IPS DF 6.9 (cell line): ENCODE measurements at places on chromosomes 4 and X.

- DNase-seq = no peak
Measured at GRCh38 chr4:22573198-22573597, 57.3 kb upstream of the ADGRA3 start.

DNA sequence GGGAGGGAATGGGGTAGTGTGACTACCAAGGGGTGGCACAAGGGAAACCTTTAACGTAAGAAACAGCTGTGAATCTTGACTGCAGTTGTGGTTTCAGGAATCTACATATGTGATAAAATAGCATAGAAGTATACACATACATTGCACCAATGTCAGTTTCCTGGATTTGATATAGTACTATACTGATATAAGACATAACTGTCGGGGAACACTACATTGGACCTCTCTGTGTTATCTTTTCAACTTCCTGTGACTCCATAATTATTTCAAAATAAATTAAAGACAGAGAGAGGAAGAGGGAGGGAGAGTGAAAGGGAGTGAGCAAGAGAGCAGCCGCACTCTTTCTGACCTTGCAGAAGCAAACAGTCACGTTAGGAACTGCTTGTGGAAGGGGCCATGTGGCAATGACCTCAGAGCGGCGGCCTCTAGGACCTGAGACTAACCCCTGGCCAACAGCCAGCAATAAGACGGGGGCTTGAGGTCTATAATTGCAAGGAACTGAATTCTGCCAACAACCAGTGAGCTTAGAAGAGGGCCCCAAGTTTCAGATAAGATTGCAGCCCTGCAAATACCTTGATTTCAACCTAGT, 47.4 kb downstream of the NALF2 start:
- DNase-seq = no peak

DNA sequence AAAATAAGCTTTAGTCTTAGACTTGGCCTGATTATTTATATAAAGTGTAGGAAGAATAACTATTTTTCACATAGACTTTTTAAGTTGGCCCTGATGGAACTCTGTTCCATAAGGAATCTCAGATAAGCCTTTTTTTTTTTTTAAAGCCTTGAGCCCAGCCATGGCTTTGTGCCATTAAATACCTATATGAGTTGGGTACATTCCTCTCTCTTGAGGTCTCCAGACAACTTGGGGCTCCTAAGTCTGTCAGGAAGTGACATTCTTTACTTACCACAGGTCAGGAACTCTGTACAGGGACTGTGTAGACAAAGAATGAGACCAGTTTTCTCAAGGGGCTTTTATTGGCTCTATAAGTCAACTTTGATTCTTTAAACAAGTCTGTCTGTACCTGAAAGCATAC, 27.1 kb upstream of the IGFBP7 start:
- DNase-seq = no peak

DNA sequence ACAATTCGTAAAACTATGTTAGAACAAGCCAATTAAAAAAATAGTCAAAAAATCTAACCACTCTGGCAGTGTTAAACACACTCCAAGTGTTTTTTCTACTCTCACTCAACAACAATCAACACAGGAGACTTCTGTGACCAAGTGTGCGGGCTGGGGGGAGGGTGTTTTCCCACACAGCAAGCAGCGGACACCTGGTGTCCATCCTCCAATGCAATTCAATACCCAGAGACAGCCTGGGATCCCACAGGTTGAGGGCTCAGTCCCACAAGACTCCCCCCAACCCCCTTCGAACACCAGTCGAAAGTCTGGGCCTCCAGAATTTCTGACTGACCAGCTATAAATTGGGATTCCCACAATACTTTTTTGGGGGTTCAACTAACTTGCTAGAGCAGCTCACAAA, 8.3 kb upstream of the PIM2 start:
- no peak for DNase-seq

- DNase-seq = no peak
Measured at GRCh38 chr4:7782783-7783182, 156.9 kb downstream of the AFAP1 start.

- DNase-seq = no peak
Measured at GRCh38 chrX:67607466-67607865, 63.6 kb downstream of the AR start.

GRCh38 chrX:120140293-120140981, 18.0 kb upstream of the RHOXF2 start:
- no peak for DNase-seq

- no peak for DNase-seq
Measured at GRCh38 chr4:73664470-73664869, 44.2 kb upstream of the RASSF6 start.

- DNase-seq = no peak
Measured at GRCh38 chrX:150465881-150466775, 102.3 kb upstream of the MTM1 start.

- DNase-seq = no peak
Measured at GRCh38 chrX:97490656-97491055, 606.9 kb downstream of the RPA4 start.

DNA sequence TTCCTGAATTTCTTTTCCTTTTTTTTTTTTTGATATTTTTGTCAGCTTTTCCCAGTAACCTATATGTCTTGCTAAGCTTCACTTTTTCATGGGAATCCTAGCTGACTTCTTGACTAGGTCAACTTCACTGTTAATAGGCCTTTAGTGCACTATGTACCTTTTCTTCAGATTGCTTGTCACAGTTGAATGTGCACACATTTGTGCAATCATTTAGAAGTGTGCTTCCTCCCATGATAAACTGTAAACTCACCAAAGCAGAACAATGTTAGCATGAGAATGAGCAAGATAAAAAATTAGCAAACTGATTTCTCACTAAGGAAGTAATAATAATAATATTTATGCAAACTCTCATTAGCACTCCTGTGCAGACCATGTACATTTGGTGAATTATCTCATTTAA, 173.2 kb downstream of the PABPC4L start:
- no peak for DNase-seq

GRCh38 chr4:13521047-13521446, 23.3 kb downstream of the NKX3-2 start:
- DNase-seq = no peak

- no peak for DNase-seq
Measured at GRCh38 chrX:154712781-154713740, 37.8 kb downstream of the GAB3 start.
